ENCODE measurements at places on chromosomes 12 and 14. TPM values are rescaled to one million over a fixed set of nuclear protein-coding genes. Genes with fewer than 3 reads are reported as not detected.
A peak's percentile ranks its signal among the peaks of the same experiment; 100 is the strongest.

GRCh38 chr12:38892976-38893375 is 12.4 kb downstream of the CPNE8 start:
- no peak for DNase-seq

DNA sequence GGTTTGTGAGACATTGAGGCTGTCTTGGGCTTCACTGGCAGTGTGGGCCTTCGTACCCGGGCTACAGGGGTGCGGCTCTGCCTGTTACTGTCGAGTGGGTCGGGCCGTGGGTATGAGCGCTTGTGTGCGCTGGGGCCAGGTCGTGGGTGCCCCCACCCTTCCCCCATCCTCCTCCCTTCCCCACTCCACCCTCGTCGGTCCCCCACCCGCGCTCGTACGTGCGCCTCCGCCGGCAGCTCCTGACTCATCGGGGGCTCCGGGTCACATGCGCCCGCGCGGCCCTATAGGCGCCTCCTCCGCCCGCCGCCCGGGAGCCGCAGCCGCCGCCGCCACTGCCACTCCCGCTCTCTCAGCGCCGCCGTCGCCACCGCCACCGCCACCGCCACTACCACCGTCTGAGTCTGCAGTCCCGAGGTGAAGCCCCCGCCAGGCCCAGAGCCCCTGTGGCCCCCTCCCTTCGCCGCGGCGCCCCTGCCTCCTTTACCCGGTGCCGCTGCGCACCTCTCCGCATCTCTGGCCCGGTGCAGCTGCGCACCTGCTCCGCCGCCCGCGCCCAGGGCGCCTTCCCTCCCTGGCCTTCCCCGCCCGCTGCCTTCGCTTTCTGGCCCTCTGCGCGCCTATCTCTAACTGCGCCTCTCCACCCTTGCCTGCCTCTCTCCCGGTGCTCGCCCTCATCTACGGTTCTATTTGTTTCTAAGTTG is at the start of gene ENO2:
ENO2 (plus strand) TSS at position 335 of the 701 bp plus-strand sequence. CDS start 1,253 bp downstream, outside the sequence.
- DNase-seq, result no peak

DNA sequence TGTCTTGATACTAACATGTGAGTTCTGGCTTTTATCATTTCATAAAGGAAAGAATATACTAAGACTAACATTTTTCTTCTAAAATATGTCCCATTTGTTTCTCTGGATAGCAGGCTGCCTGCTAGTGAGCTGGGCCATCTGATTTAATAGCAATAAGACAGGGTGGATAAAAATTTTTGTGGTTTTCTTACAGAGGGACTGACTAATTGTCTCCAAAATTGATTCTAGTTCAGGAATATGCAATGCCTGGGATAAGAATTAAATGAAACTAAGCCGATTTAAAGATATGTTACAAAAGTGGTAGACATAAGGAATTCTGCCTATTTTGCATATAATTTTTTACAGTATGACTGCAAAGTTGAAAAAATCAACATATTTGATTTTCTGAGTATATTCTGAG is 252.9 kb upstream of the NAV3 start:
- DNase-seq, result no peak

- no peak for DNase-seq
These were observed 98.7 kb downstream of the CAND1 start for GRCh38 chr12:67367843-67368242.

- DNase-seq, result no peak
These were observed 188.9 kb downstream of the RAD51B start for GRCh38 chr14:68008491-68008890.

DNA sequence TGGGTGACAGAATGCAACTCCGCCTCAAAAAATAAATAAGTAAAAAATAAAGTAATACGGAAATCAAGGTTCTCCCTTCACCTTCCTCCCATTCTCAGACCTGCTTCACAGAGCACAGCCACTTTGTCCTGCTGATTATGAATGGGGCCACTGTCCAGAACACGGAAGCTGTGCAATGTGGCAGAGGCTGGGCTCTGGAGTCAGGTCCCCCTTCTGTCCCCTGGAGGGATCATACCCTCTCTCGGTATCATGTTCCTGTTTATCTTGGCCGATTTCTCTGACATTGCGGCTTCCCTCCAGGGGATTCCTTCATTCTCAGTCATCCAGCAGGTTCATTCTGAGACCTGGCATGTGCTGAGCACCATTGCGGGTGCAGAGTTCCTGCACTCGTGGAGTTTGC is 11.3 kb downstream of the PPP2R5C start:
- no peak for DNase-seq

DNA sequence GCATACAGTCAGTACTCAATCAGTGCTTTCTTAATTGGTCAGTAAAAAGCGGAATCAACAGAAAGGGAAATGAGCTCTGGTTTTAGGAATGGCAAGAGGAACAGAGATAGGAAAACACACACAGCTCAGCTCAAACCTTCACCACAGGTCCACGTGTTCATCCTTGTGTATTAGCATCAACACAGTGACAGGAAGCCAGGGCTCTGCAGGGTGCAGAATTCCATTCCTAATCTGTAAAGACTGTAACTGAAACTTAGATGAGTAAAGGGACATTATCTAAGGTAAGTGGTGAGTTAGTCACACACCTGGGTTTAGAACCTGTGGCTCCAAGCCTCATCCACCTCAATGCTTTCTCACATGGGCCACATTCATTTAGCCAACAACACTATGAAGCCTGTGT is 1242.2 kb upstream of the TMEM132C start:
- no peak for DNase-seq

DNA sequence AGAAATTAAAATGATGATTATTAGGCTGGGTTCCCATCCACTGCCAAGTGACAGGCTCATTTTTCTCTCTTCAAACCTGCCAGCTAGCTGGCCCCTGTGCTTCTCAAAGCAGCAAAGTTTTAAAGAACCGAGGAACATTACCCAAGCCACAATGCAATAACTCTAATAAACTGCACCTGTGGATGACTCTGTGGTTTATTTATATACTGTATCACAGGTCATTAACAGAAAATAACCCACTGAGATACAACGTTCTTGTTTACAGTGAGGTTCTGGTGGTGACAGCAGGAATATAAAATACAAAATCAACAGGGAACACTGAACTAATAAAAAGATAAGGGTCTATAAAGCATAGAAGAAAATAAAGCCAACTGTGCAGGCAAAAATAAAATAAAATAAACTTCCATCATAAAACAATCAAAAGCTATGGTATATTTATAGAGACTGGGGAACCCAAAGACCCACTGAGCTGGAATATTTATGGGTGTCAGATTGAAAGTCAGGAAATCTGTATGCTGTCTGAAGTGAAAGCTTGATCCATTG is 472.9 kb downstream of the NOVA1 start:
- DNase-seq, result peak; percentile 12

- DNase-seq, result peak; percentile 60
These were observed 412.3 kb downstream of the RPS29 start for GRCh38 chr14:49173765-49174373.

DNA sequence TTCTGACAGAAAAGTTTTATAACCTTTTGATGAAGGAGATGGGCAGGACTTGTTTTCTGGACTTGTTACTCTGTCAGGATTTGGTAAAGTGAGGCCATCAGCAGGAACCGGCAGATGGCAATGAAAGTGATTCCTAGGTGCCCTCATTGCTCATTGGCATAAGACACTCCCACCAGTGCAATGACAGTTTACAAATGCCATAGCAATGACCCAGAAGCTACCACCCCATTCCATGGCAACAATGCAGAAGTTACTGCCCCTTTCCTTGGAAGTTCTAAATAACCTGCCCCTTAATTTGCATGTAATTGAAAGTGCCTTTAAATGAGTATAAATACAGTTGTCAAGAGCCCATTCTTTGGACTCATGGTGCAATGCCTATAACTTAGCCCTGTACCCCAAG is 222.6 kb downstream of the CEP128 start:
- DNase-seq, result no peak

GRCh38 chr14:49962621-49963020 is 69.7 kb downstream of the ARF6 start:
- no peak for DNase-seq

- no peak for DNase-seq
These were observed 96.9 kb upstream of the FGD4 start for GRCh38 chr12:32302218-32303173.

GRCh38 chr12:105856048-105856405 is 282.7 kb downstream of the NUAK1 start:
- no peak for DNase-seq

DNA sequence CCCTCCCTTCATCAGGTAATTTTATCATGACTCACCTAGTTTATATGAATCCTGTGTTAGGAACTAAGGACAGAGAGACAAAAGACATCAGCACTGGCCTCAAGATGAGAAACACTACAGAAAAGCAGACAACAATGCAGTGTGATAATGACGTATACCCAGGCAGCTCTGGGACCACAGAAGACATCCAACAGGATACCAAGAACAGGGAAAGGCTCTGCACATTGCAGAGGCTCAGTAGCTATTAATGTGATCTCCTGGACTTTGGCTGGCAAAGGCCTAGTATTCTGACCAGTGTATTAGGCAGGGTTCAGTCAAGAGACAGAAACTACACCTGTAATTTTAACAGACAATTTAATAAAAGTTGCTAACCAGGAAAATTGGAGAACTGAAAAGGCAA is 39.7 kb downstream of the CDK17 start:
- DNase-seq, result no peak

DNA sequence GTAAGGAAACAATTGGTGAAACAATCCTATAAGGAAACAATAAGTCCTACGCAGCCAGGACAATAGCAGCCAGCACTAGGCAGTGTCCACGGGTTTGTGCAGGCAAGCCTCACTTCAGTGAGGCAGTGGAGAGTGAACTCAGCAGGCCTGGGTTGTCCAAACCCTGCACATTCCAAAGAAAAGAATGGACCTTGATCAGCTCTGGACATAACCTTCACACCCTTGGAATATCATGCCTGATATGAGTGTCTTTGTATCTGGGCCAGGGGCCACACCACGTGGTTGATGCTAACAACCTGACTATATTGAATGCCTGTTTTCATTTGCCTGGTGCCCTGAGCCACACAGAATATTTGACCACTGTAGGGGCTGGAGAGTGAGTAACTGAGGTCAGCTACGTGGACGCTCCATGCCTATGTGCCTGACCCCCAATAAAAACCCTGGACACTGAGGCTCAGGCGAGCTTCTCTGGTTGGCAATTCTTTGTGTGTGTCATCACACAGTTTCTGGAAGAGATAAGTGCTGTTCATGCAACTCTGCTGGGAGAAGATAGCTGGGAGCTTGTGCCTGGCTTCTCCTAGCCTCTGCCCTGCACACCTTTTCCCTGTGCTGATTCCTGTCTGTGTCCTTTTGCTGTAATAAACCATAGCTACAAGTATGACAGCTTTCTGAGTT is 81.4 kb upstream of the NCOR2 start:
- no peak for DNase-seq

DNA sequence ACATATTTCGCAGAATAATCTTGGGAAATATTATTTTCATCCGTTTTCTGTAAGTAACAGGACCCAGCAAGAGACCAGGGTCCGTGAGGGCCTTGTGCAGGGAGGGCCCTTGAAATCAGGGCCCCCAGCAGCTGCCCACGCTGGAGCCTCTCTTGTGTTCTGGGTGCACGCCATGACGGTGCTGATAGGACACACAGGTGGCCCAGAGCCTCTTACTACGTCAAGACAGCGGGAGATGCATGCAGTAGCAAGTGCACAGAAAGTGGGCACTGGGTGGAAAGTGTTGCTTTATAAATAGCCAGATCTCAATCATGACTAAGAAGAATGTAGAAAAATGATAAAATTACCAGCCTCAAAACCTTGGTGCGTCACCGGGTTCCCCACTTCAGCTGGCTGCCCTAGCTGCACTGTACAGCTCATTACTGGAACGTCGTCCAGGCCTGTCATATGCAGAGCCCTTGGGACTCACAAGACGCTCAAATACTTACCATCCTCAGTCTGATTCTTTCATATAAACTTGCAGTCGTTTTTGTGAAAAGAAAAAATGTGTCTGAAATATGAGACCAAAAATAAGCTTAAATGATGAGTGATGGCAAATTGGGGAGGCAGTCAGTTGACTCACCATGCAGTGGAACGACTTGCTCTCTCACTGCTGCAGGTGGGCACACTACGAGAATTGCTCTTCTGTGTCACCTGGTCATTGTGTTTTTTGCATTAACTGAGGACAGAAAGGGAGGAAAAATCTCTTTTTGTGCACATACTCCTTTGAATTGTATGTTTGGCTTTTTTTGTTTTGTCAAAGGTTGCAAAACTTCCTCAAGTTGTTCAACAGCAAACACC is 68.2 kb downstream of the DDX51 start:
- no peak for DNase-seq

DNA sequence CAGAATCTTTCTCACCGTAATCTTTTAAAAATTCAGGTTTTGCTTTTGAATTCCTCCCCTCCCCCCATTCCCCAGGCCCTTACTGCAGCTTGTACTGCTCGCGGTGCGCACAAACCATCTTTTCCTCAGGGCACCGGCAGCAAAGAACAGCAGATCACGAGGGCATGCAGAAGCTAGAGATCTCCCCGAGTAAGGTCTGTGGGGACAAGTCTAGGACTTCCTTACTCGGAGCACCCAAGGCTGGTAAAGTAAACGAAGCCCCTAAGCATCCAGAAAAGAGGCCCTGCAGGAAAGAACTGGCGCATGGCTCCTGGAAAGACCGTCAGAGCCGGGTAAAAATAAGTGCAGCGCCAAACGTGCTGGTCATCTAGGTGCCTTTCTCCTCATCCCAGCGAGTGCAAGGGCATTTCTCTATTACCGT is 727 bp downstream of the LDHB start:
- DNase-seq, result peak; percentile 36

- no peak for DNase-seq
These were observed 58.8 kb downstream of the TMX1 start for GRCh38 chr14:51298895-51299294.

GRCh38 chr12:80443974-80444666 is at the start of gene PTPRQ:
TSS of gene PTPRQ (plus strand) at chr12:80444235. CDS start at chr12:80444346, 111 bp downstream.
- DNase-seq, result no peak

DNA sequence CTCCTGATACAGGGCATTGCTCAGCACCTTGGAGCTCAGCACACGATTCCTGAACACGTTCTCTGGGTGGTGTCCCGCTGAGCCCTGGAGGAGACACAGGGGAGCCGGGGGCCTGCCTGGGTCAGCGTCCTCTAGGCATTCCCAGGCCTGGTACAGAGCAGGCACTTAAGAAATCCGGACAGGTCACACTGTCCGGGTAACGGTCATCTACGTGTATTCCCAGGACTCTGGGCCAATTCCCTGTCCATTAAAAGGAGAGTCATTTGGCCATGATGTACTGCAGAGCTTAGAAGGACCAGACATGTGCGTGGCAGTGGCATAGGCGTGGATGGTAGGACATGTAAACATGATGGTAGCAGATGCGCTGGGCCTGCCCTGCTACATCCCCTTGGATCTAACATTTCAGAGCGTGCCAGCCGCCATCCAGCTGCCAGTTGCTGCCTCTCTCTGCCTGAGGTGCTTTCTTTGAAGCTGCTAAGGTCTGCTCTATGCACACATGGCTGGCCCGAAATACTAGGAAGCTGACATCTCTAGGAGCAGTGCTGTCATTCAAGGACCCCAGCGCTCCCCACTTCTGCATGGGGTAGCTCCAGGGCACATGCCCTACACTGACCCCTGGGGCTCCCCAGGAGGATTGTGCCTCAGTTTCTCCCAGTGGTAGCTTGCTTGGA is 273.1 kb upstream of the RTL1 start:
- DNase-seq, result no peak

GRCh38 chr12:64744422-64745258 is 14.6 kb downstream of the GNS start:
- DNase-seq, result no peak

Gene CBLN3
- polyA plus RNA-seq, result 2.4 TPM

Gene DPPA3
- polyA plus RNA-seq, result not detected

Gene RHEBL1
- 1.6 TPM for polyA plus RNA-seq

Gene OASL
- polyA plus RNA-seq, result not detected

Gene PTGER2
- 6.6 TPM for polyA plus RNA-seq

Gene PIWIL1
- 0.13 TPM for polyA plus RNA-seq

Gene NEK9
- polyA plus RNA-seq, result 138 TPM

Gene RCOR1
- polyA plus RNA-seq, result 33.7 TPM

Gene DIO2
- polyA plus RNA-seq, result 0.63 TPM

Gene PPP1R36
- 1.1 TPM for polyA plus RNA-seq

Gene EPYC
- not detected for polyA plus RNA-seq

Gene CMAS
- 51.1 TPM for polyA plus RNA-seq

Gene TAS2R50
- polyA plus RNA-seq, result 0.09 TPM

Data from renal pelvis (tissue), 12 donors.